Activated CD4-positive, alpha-beta T cell treated with anti-CD3 and anti-CD28 coated beads, Interleukin-2, amount 10 ng/mL, durations not matched to agents 7 days and 5 days (primary cell): ENCODE measurements at places on chromosomes 7 and 10. TPM values are rescaled to one million over a fixed set of nuclear protein-coding genes. Genes with fewer than 3 reads are reported as not detected.

DNA sequence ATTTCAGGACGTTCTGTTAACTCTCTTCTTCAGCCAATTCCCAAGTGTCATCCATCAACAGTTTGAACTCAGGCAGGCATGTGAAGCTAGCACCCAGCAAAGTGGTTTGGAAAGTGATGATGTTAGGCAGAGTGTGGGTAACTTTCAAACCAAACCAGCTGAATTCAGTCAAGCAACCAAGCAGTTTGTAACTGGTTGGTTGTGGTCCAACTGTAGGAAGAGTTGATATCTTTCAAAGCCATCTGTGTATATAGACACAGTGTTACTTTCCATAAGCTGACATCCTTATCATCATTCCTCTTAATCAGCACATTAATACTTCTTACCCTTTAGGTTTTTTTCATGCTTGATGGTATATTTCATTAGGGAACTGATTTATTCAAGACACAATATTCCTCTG lies 72.2 kb upstream of the NUPR2 start:
- no peak for DNase-seq
- H3K27me3 ChIP-seq, result no peaks in the 10 kb centered on the region
- no peaks in the 10 kb centered on the region for H3K4me1 ChIP-seq
- H3K4me3 ChIP-seq, result no peak overlapping the region

The ZNF679 gene
- total RNA-seq, result not detected

GRCh38 chr10:108060246-108060645 lies 895.7 kb upstream of the SORCS1 start:
- H3K4me1 ChIP-seq, result no peaks in the 10 kb centered on the region
- H3K27ac ChIP-seq, result no peak overlapping the region
- H3K27me3 ChIP-seq, result no peaks in the 10 kb centered on the region
- no peak overlapping the region for H3K4me3 ChIP-seq
- DNase-seq, result no peak

DNA sequence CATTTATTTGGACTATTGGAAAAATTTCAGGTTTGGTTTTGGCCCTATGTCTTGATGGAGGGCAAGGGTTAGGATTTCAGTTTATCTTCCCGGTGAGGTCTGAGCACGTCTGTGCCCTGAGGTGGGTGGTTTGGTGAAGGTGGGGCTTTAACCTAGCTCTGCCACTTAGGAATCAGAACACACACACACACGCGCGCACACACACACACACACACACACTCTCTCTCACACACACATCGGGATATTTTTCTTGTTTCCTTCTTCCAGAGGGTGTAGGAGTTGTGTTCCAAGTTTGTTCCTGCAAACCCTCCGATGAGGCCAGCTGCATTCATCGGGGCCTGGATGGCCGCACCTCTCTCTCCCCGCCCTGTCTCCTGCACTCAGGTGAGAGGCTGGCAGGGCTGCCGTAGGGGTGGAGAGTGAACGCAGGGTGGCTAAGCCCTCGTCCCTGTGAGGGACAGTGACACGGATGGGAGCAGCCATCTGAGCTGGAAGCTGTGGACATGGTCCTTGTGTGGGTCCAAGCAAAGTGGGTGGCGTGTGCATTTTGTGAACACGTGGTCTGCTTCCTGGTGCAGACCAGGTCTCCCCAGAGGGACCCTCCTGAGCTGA lies 34.2 kb downstream of the CHST12 start:
- no peak for DNase-seq
- H3K4me1 ChIP-seq, result no peaks in the 10 kb centered on the region
- no peaks in the 10 kb centered on the region for H3K27me3 ChIP-seq
- no peak overlapping the region for H3K4me3 ChIP-seq
- H3K27ac ChIP-seq, result no peak overlapping the region
- peaks cover 32% of the 10 kb centered on the region for H3K36me3 ChIP-seq

DNA sequence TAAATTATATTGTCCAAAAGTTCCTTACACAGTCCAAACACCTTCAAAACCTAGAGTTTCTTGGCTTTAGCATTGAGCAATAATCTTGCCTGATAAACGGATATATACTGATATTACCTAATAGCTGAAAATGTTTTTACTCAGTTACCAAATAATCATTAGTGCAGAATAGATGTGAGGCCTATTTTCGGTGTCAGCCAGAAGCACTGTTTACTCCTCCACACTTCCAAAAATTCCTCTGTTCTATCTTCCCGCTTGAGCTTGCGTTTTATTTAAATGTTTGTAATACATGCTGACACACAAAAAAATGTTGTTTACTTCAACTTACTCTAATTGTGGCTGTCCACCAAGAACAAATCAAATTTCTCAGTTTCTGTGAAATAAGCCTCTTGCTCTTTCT lies 606.2 kb upstream of the TEX47 start:
- H3K36me3 ChIP-seq, result no peaks in the 10 kb centered on the region
- H3K4me3 ChIP-seq, result no peak overlapping the region
- H3K27me3 ChIP-seq, result no peaks in the 10 kb centered on the region
- H3K27ac ChIP-seq, result no peak overlapping the region
- H3K4me1 ChIP-seq, result no peaks in the 10 kb centered on the region

The OR2A25 gene
- total RNA-seq, result not detected

The ZNF786 gene
- 8.1 TPM for total RNA-seq

The ABCC2 gene
- 1.0 TPM for total RNA-seq

- H3K36me3 ChIP-seq, result peaks cover 1% of the 10 kb centered on the region
- H3K4me3 ChIP-seq, result no peak overlapping the region
- no peak for DNase-seq
- no peaks in the 10 kb centered on the region for H3K27me3 ChIP-seq
Measured at GRCh38 chr7:38428041-38428440, 154.6 kb upstream of the TARP start.

DNA sequence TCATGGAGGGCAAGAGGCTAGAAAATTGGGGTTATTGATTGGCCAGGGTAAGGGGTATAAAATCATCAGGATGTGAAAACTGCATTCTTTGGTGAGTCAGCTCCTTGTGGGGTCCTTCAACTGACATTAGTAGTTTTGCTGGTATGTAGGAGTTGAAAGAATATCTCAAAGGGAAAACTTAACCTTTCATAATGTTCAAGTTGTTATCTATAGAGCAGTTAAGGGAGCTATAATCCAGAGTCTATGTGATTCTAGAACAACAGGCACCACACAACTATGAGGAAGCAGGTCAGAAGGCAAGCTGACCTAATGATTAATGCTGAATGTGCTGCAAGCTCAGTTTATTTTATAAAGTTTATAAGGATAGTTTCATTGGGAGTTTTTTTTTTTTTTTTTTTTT lies 13.7 kb downstream of the PRPS1L1 start:
- DNase-seq, result no peak
- H3K27ac ChIP-seq, result no peak overlapping the region
- no peaks in the 10 kb centered on the region for H3K4me1 ChIP-seq
- H3K27me3 ChIP-seq, result peaks cover 14% of the 10 kb centered on the region

- H3K4me1 ChIP-seq, result no peaks in the 10 kb centered on the region
- no peak overlapping the region for H3K27ac ChIP-seq
- H3K36me3 ChIP-seq, result no peaks in the 10 kb centered on the region
- no peak overlapping the region for H3K4me3 ChIP-seq
Measured at GRCh38 chr10:51770709-51771108, 71.3 kb upstream of the CSTF2T start.

- no peak for DNase-seq
- peaks cover 8% of the 10 kb centered on the region for H3K4me1 ChIP-seq
Measured at GRCh38 chr10:50362547-50363125, 111.3 kb upstream of the ASAH2 start.

DNA sequence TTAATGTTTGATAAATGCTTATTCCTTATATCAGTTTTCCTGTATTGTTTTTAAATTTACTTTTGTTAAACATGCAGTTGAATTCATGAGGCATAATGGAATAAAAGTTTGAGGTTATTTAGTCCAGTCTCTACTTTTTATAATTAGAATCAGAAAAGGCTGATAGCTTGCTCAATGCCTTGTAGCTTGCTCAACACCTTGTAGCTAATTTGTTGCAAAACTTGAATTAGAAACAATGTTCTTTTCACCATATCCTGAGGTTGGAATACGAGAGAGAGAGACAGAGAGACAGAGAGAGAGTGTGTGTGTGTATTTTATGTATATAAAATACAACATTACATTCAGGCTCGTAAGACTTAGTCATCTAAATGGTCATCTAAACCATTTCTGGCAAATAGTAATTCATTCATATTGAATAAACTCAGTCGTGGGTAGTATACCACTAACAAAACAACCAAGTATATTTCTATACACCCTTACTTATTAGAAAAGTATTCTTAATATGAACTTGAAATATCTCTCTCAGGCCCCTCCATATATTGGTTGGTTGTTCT lies 243.5 kb downstream of the ADK start:
- H3K27ac ChIP-seq, result no peak overlapping the region
- H3K4me3 ChIP-seq, result no peak overlapping the region
- no peak for DNase-seq
- peaks cover 16% of the 10 kb centered on the region for H3K36me3 ChIP-seq
- H3K4me1 ChIP-seq, result no peaks in the 10 kb centered on the region

The CLRN3 gene
- not detected for total RNA-seq

GRCh38 chr10:126808103-126808502 lies 97.1 kb upstream of the DOCK1 start:
- no peak overlapping the region for H3K4me3 ChIP-seq
- H3K27ac ChIP-seq, result no peak overlapping the region
- H3K27me3 ChIP-seq, result no peaks in the 10 kb centered on the region
- no peak for DNase-seq
- H3K36me3 ChIP-seq, result no peaks in the 10 kb centered on the region
- no peaks in the 10 kb centered on the region for H3K4me1 ChIP-seq

DNA sequence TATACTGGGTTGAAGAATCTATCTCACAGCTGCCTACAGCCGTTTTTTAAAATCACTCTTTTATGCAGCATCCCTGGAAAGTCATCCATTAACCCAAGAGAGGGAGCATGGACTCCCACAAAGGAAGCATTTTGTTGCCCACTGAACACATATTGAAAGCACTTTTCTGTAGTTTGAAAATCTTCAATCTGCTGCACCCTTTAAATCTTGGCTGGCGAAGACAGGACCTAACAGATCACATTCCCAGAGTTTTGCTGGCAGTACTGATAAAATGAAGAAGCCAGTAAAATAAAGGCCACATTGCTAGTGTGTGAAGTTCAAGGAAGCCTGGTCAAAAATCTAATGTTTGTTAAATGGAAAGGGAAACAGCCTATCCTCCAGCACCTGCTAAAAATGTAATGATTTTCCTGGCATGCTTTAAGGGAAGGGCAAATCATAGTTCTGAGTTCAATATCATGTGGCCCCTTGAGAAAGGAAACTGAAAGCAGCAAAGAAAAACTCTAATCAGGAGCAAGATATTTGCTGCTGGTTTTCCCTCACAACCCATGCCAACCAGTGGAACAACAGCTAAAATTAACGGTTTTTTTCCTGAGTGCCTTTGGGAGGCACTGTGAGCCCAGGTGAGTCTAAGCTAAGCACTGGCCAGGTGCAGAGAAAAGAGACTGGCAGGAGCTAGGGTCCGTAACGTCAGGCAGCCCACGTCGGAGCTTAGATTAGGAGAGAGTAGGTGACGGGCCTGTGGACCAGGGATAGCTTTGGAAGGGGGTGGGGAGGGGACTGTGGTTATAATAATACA lies 97.9 kb upstream of the PALS2 start:
- no peak for DNase-seq
- no peak overlapping the region for H3K27ac ChIP-seq
- peaks cover 4% of the 10 kb centered on the region for H3K4me1 ChIP-seq
- H3K36me3 ChIP-seq, result no peaks in the 10 kb centered on the region

The MYO3A gene
- not detected for total RNA-seq

The CYP2C9 gene
- not detected for total RNA-seq

The CYTH3 gene
- total RNA-seq, result 0.74 TPM

DNA sequence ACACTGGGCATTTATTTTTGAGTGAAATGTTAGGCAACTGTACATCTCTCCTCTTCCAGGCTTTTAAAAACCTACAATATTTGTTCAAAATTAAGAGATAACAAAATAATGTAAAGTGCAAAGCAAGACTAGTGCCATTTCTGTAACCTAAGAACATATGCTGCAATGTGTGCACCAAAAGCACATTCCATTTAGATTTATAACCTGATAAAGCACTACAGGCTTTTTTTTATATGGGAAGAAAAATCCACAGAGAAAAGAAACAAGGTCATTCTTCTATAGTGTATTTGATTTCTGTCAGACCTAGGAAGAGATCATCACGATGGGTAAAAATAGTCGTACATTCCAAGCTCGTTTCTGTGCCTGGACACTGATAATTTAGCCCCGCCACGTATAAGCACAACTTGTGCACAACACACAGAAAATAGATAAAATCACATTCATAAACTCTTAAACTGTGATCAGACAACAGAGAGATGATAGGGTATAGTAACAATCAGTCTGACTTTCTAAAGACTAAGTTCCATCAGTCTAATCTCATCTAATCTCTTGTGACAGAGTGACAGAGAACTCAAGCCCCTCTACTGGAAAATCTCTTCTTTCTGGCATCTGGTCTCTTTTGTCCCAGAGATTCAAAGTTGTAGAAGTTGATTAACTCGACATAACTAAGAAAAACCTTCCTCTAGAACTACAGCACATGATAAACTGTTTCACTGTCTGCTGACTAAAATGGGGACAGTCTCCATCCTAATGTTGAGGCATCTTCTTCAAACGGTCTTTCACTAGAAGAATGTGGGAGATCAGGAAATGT lies 6.7 kb downstream of the LAMB1 start:
- no peak overlapping the region for H3K27ac ChIP-seq
- no peak overlapping the region for H3K4me3 ChIP-seq
- H3K27me3 ChIP-seq, result peaks cover 56% of the 10 kb centered on the region
- peaks cover 5% of the 10 kb centered on the region for H3K4me1 ChIP-seq
- no peak for DNase-seq

DNA sequence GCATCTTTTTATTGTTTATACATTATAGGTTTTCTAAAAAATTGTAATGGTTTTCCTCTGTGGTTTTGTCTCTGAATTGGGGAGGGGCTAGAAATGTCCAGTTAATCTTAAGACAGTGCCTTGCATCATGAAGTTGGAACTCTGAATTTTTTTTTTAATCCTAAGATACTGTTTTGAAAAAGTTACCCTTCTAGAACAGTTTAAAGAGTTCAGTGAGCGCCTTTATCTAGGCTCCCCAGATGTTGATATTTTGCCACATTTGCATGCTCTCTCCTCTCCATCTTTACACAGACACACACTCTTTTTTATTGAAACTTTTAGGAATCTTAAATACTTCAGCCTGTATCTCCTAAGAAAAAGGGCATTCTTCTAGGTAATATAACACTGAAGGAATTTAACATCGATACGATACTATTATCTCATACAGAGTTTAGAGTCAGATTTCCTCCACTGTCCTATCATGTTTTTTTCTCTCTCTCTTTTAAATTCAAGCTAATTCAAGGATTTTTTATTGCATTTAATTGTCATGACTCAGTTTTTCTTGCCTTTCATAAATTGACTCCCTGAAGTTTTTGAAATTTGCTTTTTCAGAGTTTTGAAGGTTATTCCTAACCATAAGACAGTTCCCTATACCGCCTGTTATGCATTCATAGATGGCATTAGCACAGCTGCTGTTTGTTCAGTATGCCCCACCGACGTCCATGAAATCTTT lies 31.5 kb downstream of the PRKAR2B start:
- no peaks in the 10 kb centered on the region for H3K27me3 ChIP-seq
- H3K27ac ChIP-seq, result no peak overlapping the region
- H3K4me3 ChIP-seq, result no peak overlapping the region
- no peaks in the 10 kb centered on the region for H3K36me3 ChIP-seq
- H3K4me1 ChIP-seq, result no peaks in the 10 kb centered on the region
